ENCODE measurements at places on chromosomes 3 and 15.

DNA sequence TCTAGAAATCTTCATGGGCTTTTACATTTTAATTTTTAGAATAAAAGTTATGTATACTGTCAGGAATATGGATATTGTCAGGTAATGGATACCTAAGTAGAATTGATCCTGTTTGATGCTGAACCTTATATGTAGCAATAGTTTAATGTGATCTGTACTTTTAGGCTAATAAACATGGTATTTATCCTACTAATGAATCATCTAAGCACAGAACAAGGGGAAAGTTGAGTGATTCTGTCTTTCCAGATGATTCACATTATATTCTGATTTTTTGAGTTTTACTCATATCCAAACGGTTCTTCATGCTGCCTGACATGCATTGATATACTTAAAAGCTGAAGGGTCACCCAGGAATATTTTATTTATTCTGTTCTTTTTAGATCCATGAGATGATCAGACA is 34.5 kb downstream of the FANCI start:
- DNase-seq, result no peak

DNA sequence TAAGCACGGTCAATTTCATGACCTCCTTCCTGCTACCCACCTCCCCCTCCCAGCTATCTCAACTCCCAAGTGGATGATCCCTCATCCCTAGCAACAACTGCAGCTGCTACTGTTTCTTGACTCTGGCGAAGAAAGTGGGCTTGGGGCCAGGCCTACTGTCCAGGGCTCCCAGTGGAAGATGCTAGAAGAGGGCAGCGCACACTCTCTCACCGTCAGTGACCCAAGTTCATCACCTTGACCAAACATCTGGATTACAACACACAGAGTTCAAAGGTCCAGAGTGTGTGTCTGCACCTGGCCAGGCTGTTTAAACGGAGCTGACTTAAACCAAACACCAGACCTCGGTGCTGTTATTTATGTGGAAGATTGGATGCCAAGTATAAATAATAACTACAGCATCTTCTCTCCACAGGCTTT is 385.6 kb downstream of the SHQ1 start:
- DNase-seq, result no peak

GRCh38 chr3:128588147-128588546 is 62.5 kb downstream of the RPN1 start:
- no peak for DNase-seq

GRCh38 chr15:52013151-52013791 is 5.7 kb upstream of the MAPK6 start:
- DNase-seq, result no peak

DNA sequence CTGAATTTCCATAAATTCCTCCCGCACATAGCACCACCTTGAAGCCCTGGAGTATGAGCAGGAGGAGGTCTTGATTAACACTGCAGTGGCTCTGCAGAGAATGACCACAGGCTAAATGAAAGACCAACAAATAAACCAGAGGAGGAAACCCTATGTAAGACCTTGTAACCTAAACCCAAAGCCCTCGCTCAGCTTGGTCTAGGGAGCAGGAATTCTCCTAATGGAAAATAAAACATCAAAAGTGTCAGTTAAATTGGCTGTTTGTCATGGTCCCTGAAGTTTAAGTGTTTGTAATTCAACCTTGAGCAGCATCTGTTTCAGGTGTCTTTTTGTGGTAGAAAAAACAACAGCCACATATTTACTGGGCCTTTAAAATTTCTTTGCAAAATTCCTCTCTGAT is 9.2 kb upstream of the UBE2Q2 start:
- DNase-seq, result no peak

DNA sequence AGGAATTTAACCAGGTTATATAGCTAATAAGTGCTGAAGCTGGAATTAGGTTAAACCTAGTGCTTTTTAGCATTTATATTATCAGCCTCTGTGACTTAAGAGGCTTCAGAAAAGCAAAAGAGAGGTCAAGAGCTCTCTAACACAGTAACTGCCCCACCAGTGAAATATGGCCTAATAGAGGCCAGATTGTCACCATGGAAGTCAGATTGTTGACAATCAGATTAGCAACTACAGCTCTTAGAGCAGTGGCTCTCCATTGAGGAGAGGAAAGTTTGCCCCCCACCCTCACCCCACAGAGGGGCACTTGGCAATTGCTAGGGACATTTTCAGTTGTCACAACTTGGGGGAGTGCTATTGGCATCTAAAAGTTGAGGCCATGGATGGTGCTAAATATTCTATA is 23.3 kb upstream of the LMOD3 start:
- DNase-seq, result no peak

DNA sequence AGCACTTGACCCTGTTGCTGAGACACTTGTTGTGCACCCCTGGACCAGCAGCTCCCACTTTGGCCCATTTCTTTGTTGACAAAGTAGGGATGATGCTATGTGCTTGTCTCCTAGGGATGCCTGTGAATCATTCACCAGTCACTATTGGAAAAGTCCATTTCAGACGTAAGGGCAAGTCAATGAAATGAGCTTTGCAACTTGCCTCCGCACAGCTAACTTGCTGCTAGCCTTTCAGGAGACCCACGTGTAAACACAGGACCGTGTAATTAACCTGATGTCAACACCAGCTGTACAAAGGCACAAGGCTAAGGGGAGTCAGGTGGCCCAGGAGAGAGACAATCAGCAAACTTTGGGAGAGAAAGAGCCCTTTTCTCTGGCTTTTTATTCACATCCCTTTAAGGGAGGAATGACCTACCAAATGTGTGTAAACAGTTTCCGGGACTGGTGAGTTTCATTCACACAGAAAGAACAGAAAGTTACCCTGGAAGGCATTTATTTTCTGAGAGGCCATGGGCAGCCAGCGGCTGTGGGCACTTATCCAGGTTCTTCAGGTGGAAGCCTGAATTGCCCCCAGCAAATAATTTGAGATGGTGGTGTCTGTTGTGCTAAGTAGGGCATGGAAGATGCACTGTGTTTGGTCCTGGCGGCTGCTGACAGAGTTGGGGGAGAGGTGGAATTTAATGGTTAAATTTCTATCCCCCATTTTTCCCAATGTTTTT is 54.0 kb downstream of the TIPARP start:
- DNase-seq, result no peak

DNA sequence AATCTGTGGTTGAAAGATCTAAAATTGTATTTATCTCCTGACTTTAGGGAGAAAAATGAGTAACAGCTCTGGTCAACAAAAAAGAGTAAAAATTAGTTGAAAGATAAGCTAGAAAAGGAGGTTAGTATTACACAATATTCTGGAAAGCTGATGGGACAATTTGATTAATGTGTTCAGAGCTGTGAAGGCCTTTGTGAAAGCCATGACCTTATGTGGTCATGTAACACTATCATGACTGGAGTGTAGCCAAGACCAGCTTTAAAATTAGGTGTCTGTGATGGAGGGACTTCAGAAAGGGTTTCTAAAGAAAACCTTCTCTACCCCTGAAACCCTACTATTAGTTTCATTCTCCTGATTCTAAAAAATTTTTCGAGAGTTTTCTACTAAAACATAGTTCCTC is 127.2 kb downstream of the NFKBIZ start:
- no peak for DNase-seq

DNA sequence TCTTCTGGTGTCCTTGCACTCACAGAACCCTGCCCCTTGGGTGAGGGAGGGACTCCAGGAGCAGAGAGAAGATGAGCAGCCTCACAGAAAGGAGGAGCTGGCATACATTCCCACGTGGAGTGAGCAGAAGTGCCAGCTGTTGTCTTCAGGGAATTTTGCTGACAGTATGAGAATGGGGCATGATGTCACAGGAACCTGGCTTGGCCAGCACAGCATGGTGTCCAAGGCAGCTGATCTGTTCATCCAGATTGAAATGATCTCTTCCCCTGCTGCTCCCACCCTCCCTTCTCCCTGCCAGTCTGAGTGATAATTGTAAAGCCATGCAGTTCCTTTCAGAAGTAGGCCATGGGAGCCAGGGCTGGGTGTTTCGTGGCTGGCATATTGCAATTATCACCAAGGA is 53.3 kb downstream of the GJD2 start:
- no peak for DNase-seq

GRCh38 chr3:60086811-60087210 is 1037.0 kb upstream of the CFAP20DC start:
- no peak for DNase-seq

GRCh38 chr3:37494216-37494615 is 319.8 kb upstream of the LRRFIP2 start:
- DNase-seq, result no peak

DNA sequence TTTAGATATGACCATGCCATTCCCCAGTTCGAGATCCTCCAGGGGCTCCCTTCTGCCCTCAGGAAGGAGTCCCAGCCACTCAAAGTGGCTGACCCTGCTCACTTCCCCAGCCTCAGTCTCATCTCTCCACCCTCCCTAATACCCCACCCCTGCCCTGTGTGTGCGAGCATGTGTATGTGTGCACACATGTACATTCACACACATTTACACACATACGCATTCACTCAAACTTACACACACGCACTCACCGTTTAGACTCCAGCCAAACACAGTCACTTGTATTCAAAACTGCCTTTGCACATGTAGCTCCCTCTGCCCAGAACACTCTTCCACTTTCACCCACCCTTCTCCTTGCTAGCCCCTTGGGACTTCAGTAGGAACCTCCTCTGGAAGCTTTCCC is 11.4 kb downstream of the PLA2G4E start:
- no peak for DNase-seq

- DNase-seq, result no peak
Measured at GRCh38 chr15:69793781-69794451, 303.8 kb downstream of the TLE3 start.

DNA sequence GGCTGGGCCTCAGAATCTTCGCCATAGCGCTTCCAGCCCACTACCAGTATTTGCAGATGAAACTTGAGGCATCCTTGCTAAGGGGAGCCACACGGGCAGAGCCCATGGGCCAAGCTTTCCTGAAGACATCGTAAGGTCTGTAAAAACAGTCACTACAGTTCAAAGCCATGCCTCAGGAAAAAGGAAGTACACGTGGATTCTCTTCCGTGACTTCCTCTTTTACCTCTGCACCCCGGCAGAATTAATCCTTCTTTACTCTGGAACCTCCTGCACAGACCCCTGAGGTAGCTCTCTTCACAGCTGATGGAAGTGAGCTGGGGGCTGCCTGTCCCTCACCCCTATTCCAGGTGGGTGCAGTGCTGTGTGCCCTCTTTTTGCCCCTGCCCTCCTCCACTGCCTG is 129.2 kb downstream of the CHDH start:
- DNase-seq, result no peak

DNA sequence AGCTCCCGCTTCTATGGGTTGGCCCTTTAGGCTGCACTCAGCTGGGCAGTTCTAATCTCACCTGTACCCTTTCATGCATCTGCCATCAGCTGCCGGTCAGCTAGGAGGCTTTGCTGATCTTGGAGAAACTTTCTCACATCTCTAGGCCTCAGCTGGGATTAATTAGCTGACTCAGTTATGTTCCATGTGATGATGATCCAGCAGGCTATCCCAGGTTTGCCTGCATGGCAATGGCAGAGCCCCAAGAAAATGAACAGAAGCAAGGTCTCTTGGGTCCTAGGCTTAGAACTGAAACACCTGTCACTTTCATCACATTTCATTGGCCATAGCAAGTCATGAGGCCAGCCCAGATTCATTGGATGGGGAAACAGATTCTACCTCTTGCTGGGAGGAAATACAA is 304.6 kb upstream of the TBC1D5 start:
- DNase-seq, result no peak

DNA sequence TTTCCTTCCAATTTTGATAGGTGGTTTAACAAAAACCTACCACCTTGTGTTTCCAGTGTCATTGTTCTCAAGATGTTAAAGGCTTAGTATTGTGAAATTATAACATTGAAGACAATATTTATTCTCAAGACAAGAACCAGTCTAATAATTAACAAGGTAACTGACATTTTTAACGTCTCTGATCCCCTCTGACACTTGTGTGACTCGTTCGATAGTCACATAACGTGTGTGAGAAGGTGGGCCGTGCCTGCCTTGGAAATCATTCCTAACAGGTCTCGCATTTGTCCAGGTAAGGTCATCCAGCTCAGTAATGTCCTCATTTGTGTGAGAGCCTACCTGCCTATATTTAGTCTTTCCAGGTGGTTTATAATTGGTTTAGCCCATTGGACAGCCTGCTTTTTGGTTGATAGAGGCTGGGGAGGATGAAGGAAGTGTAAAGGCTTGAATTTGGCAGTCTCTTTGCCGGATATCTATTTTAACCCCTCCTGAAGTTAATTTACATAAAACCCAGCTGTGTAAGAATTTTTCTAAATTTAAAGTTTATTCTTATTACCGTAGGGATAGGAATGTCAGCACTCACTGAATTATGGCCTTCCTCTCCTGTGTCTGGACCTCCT is 94.4 kb downstream of the AKAP13 start:
- no peak for DNase-seq

GRCh38 chr15:79897701-79898113 is 893 bp upstream of the MTHFS start:
- DNase-seq, result no peak

DNA sequence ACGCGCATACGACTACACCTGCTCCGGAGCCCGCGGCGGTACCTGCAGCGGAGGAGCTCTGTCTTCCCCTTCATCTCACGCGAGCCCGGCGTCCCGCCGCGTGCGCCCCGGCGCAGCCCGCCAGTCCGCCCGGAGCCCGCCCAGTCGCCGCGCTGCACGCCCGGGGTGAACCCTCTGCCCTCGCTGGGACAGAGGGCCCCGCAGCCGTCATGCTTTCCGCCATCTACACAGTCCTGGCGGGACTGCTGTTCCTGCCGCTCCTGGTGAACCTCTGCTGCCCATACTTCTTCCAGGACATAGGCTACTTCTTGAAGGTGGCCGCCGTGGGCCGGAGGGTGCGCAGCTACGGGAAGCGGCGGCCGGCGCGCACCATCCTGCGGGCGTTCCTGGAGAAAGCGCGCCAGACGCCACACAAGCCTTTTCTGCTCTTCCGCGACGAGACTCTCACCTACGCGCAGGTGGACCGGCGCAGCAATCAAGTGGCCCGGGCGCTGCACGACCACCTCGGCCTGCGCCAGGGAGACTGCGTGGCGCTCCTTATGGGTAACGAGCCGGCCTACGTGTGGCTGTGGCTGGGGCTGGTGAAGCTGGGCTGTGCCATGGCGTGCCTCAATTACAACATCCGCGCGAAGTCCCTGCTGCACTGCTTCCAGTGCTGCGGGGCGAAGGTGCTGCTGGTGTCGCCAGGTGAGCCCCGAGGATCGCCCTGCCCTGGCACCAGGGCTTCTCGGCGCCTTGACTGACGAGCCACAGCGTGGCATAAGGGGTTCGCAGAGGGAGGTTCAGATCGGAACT is 420 bp downstream of the SLC27A2 start:
- no peak for DNase-seq

DNA sequence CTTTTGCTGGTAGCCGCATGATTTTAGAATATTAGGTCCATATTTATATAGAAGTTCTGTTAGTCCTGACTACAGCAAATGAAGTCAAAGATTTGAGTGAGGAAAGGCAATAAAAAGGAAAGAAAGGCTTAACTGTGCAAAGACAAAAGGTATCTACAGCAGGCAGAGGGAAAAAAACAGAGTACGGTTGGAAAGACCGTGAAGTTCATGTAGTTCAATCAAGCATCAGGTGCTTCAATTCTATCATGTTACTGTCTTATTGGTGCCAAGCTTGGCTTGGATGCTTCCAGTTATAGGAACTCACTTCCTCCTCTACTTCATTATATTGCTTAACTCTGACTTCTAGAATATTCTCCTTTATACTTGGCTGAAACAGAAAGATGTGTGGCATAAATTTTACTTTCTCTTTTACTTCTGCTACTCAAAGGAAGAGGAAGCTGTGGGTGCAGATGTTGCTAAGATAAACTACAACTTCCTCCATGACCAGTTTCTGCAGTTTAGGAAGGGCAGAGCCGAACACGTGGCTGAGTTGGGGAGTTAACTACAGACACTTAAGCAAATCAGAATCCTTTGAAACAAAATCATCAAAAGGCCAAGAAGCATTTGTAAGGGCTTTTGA is 72.6 kb upstream of the ZBED2 start:
- DNase-seq, result peak; percentile 33

- no peak for DNase-seq
Measured at GRCh38 chr15:34651997-34652725, 68.7 kb upstream of the GOLGA8B start.

All from activated CD8-positive, alpha-beta memory T cell treated with anti-CD3 and anti-CD28 coated beads for 1 hour (primary cell).